ENCODE measurements at places on chromosomes 3 and 15. TPM values are rescaled to one million over a fixed set of nuclear protein-coding genes. Genes with fewer than 3 reads are reported as not detected.
A peak's percentile ranks its signal among the peaks of the same experiment; 100 is the strongest.

AGBL1 gene
- not detected for total RNA-seq

FBLN2 gene
- 1.8 TPM for total RNA-seq

ATP10A gene
- total RNA-seq = not detected

RPS27L gene
- 77.0 TPM for total RNA-seq

DNA sequence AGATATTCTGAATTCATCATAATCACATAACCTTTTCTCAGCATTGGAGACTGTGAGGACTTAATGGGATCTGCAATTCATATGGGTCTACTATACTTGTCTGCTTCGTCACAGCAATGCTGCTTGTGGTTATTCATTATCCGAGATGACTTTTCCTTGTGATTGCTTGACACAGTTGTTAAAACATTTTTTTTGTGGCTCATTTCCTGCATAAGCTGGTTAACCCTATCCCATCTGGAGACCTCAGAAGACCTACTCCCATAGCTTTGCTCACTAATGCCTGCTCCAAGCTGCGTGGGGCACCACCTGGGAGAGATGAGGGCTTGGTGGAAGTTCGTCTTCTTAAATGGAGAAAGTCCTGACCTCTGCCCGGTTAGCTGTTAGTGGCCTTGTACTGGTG lies 360.8 kb downstream of the CHST2 start:
- no peak overlapping the region for H3K27ac ChIP-seq
- DNase-seq = no peak
- H3K36me3 ChIP-seq = no peaks in the 10 kb centered on the region
- H3K4me3 ChIP-seq = no peak overlapping the region
- no peaks in the 10 kb centered on the region for H3K4me1 ChIP-seq

- 0 out of 2 replicates have a peak, but pooled peaks cover 10% of the 10 kb centered on the region for H3K36me3 ChIP-seq
- H3K27ac ChIP-seq = no peak overlapping the region
- no peaks in the 10 kb centered on the region for H3K4me1 ChIP-seq
- H3K4me3 ChIP-seq = no peak overlapping the region
- no peak for DNase-seq
These were observed 19.4 kb downstream of the ANKRD28 start for GRCh38 chr3:15778332-15778858.

DNA sequence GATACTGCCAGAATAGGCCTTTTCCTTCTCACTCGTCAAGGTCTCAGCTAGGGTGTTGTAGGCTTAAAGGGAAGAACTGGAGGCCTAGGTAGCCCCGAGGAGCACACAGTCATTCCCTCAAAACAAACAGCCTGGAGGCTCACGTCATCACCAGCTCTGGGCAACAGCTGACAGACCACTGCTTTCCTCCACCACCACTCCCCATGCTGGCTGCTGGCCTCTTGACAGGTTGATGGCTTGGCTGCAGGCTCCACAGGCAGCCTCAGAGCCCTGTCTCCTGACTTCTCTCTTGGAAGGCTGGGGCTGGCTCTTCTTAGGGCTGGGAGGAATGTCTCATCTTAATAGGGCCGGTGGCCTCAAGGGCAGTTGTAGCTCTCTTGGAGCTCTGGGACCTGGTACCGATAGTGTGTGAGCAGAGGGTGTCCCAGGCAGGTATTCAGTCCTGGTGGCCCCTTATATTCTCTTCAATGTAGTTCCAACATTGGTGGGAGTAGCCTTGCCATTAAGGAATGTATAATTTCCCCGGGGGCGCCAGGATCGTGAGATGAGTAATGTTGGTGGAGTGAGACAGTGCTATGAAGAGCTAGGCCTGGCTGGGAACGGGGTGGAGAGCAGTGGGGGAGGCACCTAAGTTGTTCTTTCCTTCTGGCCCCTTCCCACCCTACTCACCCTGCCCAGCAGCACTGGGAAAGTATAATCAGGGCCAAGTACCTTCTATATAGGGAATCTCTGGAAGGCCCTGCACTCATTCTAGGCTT lies 6.1 kb upstream of the AP2M1 start:
- peaks cover 35% of the 10 kb centered on the region for H3K36me3 ChIP-seq
- H3K27me3 ChIP-seq = no peaks in the 10 kb centered on the region
- no peak for DNase-seq
- 0 out of 2 replicates have a peak overlapping the region, but pooled peaks have one; percentile 3 for H3K27ac ChIP-seq
- no peak overlapping the region for H3K4me3 ChIP-seq
- no peaks in the 10 kb centered on the region for H3K4me1 ChIP-seq

DNA sequence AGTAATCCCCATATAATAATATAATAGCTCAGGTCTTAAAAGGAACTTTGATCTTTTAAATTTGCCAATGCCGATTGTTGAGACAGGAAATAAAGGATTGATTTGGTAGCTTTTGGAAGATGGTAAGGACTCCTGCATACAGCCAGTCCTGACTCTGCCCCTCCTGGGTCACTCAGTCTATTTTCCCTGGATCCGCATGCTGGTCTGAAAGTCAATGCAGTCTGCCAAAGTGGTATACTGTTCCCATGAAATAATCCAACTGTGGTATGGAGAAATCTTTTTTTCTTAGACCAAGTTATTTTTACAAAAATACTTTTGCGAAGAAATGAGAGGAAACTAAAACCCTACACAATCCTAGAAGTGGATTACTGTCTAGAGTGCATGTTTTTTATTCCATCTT lies 191.1 kb downstream of the TIGIT start:
- no peak for DNase-seq
- peaks cover 7% of the 10 kb centered on the region for H3K4me1 ChIP-seq
- no peaks in the 10 kb centered on the region for H3K36me3 ChIP-seq
- no peaks in the 10 kb centered on the region for H3K27me3 ChIP-seq
- H3K27ac ChIP-seq = no peak overlapping the region

DNA sequence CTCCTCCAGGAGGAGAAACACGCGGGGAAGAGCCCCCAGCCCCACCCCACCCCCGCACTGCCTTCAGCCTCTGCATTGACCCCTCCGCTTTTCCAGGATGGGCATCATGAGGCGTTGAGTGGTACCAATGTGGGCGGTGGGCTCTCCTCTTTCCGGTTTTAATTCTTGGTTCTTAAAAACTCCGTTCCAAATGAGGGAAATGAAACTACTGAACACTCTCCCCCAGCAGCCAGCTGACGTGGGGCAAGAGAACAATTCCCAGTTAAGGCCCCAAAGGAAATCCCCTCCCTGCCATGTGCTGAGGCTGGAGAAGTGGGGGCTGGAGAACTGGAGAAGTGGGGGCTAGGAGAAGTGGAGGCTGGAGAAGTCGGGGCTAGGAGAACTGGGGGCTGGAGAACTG lies 5.3 kb upstream of the NRROS start:
- H3K4me3 ChIP-seq = no peak overlapping the region
- peaks cover 15% of the 10 kb centered on the region for H3K4me1 ChIP-seq
- DNase-seq = no peak
- no peak overlapping the region for H3K27ac ChIP-seq
- H3K36me3 ChIP-seq = no peaks in the 10 kb centered on the region
- H3K27me3 ChIP-seq = peaks cover 9% of the 10 kb centered on the region

GRCh38 chr15:80171787-80172186 lies 19.0 kb downstream of the FAH start:
- H3K4me3 ChIP-seq = no peak overlapping the region
- peaks cover 16% of the 10 kb centered on the region for H3K36me3 ChIP-seq
- peaks cover 4% of the 10 kb centered on the region for H3K4me1 ChIP-seq
- DNase-seq = no peak

- H3K4me3 ChIP-seq = no peak overlapping the region
- no peak overlapping the region for H3K27ac ChIP-seq
- no peak for DNase-seq
These were observed 185.5 kb downstream of the MBNL1 start for GRCh38 chr3:152454076-152454875.

GRCh38 chr3:122916084-122916483 lies 111.5 kb downstream of the SEMA5B start:
- DNase-seq = no peak
- H3K36me3 ChIP-seq = no peaks in the 10 kb centered on the region
- H3K4me3 ChIP-seq = no peak overlapping the region

- no peaks in the 10 kb centered on the region for H3K36me3 ChIP-seq
- H3K4me3 ChIP-seq = no peak overlapping the region
- peaks cover 24% of the 10 kb centered on the region for H3K27me3 ChIP-seq
- no peak overlapping the region for H3K27ac ChIP-seq
- DNase-seq = no peak
- H3K4me1 ChIP-seq = no peaks in the 10 kb centered on the region
These were observed 123.1 kb downstream of the TPRA1 start for GRCh38 chr3:127467391-127467790.

DNA sequence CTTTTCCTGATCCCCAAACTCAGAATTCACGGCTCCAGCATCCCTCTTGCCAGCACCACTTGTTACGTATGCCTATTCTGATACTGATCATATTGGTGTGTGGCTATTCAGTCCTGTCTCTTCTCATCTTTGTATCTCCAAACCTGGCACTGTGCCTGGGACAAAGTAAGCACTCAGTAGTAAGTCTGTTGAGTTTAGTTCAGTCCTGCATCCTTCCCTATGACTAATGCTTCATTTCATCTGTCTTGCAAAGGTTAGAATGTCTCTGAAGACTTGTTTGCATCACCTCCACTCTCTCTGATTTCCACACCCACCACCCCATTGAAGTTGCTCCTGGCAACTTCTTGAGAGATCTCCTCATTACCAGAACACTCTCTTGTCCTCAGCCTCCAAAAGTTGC lies 80.3 kb downstream of the HMG20A start:
- H3K36me3 ChIP-seq = no peaks in the 10 kb centered on the region
- H3K27me3 ChIP-seq = no peaks in the 10 kb centered on the region
- no peak overlapping the region for H3K4me3 ChIP-seq
- DNase-seq = peak; percentile 23
- peak overlapping the region; percentile 15 for H3K27ac ChIP-seq
- peaks cover 54% of the 10 kb centered on the region for H3K4me1 ChIP-seq

DNA sequence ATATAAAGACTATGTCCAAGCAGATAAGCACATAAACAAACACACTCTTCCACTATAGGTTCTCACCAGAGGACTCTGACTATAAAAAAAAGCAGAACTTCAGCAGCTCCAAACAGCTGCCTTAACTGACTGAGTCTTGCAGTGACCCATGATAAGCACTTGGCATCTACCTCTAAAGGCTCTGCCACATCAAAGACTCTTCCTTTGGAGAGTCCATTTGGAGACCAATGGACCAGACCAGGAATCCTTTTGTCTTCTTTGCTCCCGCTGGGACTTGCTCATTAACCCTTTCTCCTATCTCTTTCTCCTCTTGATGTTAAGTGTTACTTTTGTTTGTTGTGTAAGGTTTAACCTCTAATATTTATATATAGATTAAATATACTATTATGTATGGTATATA lies 424.1 kb downstream of the RSL24D1 start:
- H3K27me3 ChIP-seq = peaks cover under 1% of the 10 kb centered on the region
- H3K27ac ChIP-seq = no peak overlapping the region
- H3K4me1 ChIP-seq = no peaks in the 10 kb centered on the region
- no peaks in the 10 kb centered on the region for H3K36me3 ChIP-seq

GRCh38 chr15:78691167-78691850 lies 50.3 kb upstream of the CHRNB4 start:
- no peaks in the 10 kb centered on the region for H3K27me3 ChIP-seq
- no peaks in the 10 kb centered on the region for H3K4me1 ChIP-seq
- no peak overlapping the region for H3K4me3 ChIP-seq
- DNase-seq = no peak
- no peaks in the 10 kb centered on the region for H3K36me3 ChIP-seq

DNA sequence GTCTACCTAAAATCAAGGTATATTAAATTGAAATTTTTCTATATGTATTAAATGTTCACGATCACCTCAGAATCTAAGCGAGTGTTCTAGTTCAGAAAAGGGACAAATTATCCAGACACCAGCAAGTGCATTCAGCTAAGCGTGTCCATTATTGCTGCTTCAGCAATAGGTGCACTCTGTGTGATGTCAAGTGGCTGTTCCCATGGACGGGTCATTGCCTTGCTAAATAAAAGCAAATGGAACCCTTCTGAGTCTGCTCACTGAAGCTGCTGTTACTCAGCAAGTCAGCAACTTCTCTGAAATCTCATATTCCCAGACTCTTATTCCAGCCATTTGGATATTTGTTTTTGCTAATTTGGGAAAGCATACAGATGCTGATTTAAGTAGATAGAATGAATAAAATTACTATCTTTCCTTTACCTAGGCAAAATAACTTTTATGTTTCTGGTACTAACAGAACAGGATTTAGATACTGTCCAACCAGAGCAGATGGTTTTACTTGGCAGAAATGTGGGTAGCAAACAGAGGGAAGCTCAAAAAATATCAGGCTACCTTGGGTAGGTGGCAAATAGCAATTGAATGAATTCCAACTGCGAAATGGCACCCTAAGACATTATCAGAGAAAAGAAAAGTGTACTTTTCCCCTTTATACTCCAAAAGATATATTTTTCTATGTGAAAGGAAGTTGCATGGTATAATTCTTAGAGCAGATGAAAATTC lies 407.0 kb downstream of the GAP43 start:
- no peaks in the 10 kb centered on the region for H3K36me3 ChIP-seq
- DNase-seq = no peak
- H3K27me3 ChIP-seq = no peaks in the 10 kb centered on the region
- H3K4me3 ChIP-seq = no peak overlapping the region
- no peaks in the 10 kb centered on the region for H3K4me1 ChIP-seq

GRCh38 chr3:143700431-143700975 lies 147.8 kb downstream of the SLC9A9 start:
- H3K36me3 ChIP-seq = no peaks in the 10 kb centered on the region
- DNase-seq = no peak
- no peak overlapping the region for H3K4me3 ChIP-seq
- no peak overlapping the region for H3K27ac ChIP-seq
- H3K4me1 ChIP-seq = no peaks in the 10 kb centered on the region

DNA sequence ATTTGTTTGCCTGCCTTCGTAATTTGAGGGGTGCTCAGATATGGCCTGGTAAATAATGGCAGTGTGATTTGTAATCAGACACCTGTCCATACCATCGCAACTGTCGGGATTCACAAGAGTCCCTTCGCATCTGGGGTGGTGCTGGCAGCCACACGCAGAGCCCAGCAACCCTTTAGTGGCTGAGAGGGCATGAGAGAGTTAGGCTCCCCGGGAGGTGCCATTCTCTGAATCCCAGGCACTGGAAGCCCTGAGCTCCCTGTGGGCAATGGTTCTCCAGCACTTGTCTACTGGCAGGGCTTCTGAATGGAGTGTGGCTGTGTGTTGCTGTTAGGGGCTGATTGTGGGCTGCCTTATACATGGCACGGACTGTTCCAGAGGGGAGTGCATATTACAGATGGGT lies 230.1 kb downstream of the EBLN2 start:
- H3K27ac ChIP-seq = no peak overlapping the region
- DNase-seq = no peak
- H3K27me3 ChIP-seq = peaks cover 18% of the 10 kb centered on the region

All from PC-9 (cell line).